Natural killer cell (primary cell): ENCODE measurements at places on chromosomes 3 and 15.

- no peak for DNase-seq
Measured at GRCh38 chr3:78972617-78973301, 795.0 kb downstream of the ROBO1 start.

DNA sequence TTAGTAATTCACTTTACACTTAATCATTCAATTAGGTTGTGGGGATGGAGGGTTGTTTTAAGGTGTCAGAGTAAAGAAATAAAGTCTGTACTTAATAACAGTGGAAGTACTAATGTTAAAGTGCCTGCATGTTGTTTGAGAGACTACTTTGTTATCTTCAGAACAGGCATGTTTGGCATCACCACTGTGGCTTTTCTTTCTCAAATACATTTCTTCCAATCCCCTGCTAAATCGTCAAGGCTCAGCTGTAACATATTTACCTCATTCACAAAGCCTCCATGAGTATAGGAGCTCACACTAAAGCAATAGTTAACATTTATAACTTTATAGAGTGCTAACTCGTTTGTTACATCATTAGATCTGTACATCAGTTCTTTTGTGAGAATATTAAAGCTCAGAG is 2.6 kb downstream of the TIMMDC1 start:
- no peak for DNase-seq

DNA sequence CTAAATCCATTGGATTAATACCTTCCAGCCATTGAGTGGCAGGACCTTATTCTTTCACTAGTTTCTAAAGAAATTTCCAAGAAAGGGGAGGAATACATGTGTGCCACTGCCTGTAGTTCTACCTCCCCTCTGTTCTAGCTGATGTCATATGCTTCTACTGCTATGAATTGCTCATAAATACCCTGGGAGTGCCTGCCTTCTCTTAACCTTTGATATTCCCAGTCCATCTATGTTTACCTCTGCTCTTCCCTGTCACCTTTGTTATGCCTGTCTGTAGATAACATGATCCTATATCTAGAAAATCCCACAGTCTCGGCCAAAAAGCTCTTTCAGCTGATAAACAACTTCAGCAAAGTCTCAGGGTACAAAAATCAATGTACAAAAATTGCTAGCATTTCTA is 486.9 kb upstream of the ARRDC4 start:
- DNase-seq, result no peak

GRCh38 chr3:71369701-71370391 is 213.7 kb downstream of the FOXP1 start:
- no peak for DNase-seq

- no peak for DNase-seq
Measured at GRCh38 chr3:174438501-174439145, 420.5 kb upstream of the NAALADL2 start.

DNA sequence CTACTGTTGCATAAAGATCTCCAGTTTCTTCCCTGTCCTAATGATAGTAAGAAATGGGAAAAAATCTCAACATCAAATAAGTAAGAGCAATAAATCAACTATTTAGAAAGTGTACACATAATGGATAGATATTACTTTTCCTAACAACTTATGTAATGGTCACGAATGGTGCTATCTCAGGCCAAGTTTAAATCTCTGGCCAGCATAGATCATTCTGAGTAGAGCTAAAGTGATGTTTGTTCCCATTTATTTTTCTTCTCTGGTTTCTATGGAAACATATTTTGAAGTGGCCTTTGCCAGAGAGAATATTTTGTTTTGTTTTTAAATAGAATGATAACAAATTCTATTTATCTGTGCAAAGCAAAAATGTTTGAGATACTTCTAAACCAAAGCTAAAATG is 249.7 kb upstream of the TTC14 start:
- no peak for DNase-seq

DNA sequence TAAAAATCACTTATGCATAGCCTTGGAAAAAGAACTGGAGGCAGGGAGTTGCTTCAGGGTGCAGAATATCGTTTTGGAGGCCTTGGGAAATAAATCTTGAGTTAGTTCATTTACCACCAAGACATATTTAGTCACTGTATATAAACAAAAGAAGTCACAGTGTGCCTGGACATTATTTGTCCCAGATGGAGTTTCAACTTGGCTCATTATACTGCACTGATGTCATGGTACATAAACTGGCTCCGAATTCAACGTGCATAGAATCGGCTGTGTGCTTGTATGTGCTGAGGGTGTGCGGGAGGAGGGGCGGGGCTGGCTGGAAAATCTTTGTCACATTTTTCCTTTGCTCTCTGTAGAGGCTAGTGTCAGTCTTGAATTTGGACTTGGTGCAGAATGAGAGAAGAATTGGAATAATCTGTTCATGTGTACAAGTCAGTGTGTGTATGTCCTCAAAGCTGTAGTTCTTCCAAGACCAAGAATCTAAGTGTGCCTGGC is 86.6 kb downstream of the FNDC3B start:
- no peak for DNase-seq

DNA sequence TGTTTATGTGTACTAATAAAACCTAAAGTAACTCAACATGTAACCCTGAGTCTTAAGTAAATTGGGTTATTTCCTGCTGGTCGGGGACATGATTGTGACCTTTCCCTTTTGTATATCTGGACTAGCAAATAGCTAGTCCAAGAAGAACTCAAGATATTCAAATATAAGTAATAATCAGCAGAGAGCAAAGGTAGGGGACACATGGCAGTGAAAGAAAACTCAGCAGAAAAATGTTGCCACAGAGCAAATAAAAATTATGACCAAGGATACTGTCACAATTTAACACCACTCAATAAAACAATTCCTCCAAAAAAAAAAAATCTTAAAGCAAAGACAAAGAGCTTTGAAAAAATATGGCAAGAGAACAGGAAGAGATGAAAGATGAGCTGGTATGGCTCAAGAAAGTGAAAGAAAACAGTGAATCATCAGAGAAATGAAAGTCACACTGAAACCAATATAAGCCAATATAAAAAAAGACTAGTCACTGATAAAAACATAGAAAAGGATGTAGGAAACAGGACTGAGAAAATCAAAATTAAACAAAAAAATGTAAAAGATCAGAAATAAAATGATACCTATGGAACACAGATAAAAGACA is 43.4 kb downstream of the HLTF start:
- no peak for DNase-seq

GRCh38 chr3:66441129-66441528 is 59.7 kb downstream of the LRIG1 start:
- no peak for DNase-seq

DNA sequence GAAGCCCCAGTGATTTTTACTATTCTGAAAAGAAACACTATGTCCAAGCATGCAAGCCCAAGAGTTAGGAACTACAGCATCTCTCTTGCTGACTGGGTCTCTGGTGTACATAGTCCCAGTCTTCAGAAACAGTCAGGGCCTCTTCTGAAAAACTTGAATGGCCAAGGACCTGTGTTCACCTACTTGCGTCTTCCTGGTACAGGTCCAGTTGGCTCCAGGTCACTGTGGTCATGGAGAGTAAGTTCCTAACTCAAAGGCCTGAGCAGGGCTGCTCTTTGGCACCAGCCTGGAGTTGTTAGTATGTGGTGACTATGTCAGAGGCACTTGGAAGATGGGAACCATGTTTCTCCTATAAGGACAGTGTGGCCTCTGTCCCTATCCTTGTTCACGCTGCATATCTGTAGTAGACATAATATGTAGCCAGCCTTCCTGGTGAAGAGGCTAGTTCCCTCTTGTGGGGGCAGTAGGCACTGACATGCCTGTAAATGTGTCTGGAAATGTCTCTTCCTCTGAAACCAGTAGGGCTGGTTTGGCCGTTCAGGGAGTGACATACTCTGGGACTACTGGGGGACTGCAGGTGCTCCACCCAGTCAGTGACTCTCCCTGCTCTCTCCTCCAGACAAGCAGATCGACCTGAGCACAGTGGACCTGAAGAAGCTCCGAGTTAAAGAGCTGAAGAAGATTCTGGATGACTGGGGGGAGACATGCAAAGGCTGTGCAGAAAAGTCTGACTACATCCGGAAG is 2.6 kb upstream of the RBM15B start:
- no peak for DNase-seq

- no peak for DNase-seq
Measured at GRCh38 chr15:41001524-41002214, 48.4 kb downstream of the CHAC1 start.

- no peak for DNase-seq
Measured at GRCh38 chr3:153749070-153749610, 372.1 kb upstream of the ARHGEF26 start.

GRCh38 chr3:57423335-57423734 is 120.8 kb downstream of the DNAH12 start:
- no peak for DNase-seq

- no peak for DNase-seq
Measured at GRCh38 chr3:49244581-49245205, 32.3 kb downstream of the C3orf62 start.

DNA sequence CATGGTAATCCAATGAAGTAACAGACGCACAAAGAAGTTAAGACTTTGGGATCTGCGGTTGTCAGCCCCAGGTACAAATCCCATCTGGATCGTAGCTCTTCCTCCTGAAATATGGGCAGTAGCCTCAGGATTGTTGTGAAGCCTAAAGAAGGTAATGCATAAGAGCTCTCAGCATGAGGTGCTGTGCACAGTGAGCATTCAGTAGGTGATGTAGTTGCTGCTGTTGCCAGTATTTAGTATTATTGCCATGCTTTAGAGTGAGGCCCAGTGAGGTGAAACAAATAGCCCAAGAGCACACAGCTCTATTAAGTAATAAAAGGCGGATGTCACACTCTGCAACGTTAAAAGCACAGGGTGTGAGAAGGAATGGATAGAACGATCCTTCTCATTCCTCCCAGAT is 225.7 kb downstream of the GABRG3 start:
- no peak for DNase-seq

GRCh38 chr15:61613729-61614128 is 384.6 kb upstream of the RORA start:
- DNase-seq, result no peak

- no peak for DNase-seq
Measured at GRCh38 chr15:96321639-96322535, 8.6 kb upstream of the NR2F2 start.

GRCh38 chr3:34017757-34018156 is 219.3 kb downstream of the PDCD6IP start:
- no peak for DNase-seq

- peak; percentile 97 for DNase-seq
Measured at GRCh38 chr3:132416807-132417694, at the start of gene DNAJC13. DNAJC13 (plus strand) TSS chr3:132417502; CDS start chr3:132434551, 17,049 bp downstream.

- no peak for DNase-seq
Measured at GRCh38 chr15:95194746-95195145, 963.4 kb downstream of the MCTP2 start.

GRCh38 chr3:38108649-38109579 is 28.0 kb downstream of the ACAA1 start:
- no peak for DNase-seq

DNA sequence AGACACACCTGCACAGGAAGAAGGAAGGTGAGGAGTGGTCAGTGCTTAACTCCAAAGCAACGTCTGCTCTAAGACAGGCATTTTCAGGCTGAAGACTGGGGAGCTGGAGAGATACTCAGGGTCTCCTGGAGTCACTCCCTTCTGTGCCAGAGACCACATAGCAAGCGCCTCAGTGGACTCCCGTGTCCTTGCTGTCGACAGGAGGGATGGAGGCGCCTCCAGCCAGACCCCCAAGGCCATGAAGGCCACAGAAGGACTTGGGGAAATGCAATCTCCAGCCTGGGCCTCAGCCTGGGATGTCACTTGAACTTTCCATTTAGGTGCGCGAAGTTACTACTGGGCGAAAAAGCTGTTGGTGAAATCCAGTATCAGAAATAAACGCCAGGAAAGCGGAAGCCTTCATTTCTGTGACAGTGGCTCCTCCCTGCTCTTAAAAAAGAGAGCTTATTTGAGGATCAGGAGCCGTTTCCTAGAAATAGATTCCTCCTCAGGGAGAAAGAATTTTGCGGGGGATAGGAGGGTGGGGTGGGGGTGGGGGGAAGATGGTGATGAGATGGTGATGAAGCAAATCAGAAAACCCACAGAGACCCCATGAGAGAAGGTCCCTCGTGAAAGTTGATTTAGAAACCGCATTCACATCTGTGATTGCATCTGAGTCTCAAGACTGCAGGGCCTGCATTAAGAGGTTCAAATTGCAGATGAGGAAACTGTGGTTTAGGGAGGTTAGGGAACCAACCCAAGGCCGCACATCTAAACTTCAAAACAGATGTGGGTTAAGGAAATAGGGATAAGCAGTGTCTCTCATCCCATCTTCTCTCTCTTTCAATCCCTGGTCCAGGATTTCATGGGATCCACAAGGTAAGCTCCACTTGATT is 78.8 kb downstream of the ATP2B2 start:
- DNase-seq, result no peak

- DNase-seq, result no peak
Measured at GRCh38 chr3:25151281-25151902, 276.7 kb upstream of the RARB start.

- no peak for DNase-seq
Measured at GRCh38 chr3:82875401-82875800, 1114.0 kb upstream of the GBE1 start.
